Activated T-helper 1 cell treated with anti-CD3 and anti-CD28 coated beads, Interleukin-12 subunit alpha, Interleukin-12 subunit beta, Interleukin-2, Interleukin-4 antibody, amounts not matched to agents 30 ng/mL and 10 ng/mL and 1 ng/mL, durations not matched to agents 14 hours and 24 hours and 36 hours (primary cell): ENCODE measurements at places on chromosomes 4 and X. TPM values are rescaled to one million over a fixed set of nuclear protein-coding genes. Genes with fewer than 3 reads are reported as not detected.

MAOB gene
- total RNA-seq = not detected in 2 replicates

KLHL13 gene
- total RNA-seq = 0.20 TPM in 1 of 2 replicates, not detected in the other

- no peak for DNase-seq
Measured at GRCh38 chr4:107888237-107888636, 43.1 kb upstream of the CYP2U1 start.

GRCh38 chr4:142112451-142112850 lies 476.1 kb downstream of the IL15 start:
- no peak for DNase-seq

DNA sequence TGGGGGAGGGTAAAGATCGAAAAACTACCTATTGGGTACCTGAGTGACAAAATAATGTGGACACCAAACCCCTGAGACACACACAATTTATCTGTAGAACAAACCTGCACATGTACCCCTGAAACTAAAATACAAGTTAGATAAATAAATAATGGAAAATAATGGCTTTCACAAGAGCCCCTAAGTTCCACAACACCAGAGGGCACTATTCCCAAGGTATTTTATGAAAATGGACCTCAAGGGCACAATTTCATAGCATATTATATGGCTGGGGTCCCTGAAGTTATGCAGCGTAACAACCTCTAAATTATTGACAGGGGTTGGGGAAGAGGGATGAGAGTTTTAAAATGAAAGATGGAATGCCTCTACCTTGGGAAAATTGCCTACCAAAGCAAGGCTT lies 81.3 kb upstream of the TMEM33 start:
- no peak for DNase-seq

GRCh38 chr4:102405821-102406401 lies 60.6 kb upstream of the SLC39A8 start:
- DNase-seq = no peak
